ENCODE measurements at places on chromosomes 16 and 17.

DNA sequence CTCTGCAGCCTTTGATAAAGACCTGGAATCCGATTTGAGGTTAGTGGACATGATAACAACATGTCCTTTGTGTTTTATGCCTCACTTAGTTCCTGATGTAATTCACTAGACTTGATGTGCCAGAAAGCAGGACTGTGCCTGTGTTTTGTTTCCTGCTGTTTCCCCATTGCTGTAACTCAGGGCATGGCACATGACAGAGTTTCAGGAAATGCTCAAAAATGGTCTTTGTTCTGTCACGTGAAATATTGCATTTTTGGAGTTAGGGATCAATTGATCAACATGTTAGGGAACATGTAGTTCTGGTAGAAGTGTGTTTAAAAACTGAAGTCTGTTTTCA is 32.8 kb downstream of the DHX38 start:
- DNase-seq = peak; percentile 56

DNA sequence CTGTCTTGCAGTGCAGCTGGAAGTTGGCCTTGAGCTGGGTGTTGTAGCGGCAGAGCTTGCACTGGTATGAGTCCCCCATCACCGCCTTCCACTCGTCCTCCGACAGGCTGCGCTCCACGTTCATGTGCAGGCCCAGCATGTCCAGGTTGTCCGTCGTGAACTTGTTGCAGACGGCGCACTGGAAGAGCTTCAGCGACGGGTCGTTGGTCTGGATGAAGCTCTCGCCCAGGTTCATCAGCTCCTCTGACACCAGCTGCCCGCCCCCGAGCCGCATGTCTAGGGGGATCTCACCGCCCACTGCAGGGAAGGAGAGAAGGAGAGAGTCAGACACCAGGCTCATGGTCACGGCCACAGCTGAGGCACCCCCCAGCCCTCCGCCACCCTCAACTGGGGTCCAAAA is 97.3 kb downstream of the ZFHX3 start:
- no peak for DNase-seq

DNA sequence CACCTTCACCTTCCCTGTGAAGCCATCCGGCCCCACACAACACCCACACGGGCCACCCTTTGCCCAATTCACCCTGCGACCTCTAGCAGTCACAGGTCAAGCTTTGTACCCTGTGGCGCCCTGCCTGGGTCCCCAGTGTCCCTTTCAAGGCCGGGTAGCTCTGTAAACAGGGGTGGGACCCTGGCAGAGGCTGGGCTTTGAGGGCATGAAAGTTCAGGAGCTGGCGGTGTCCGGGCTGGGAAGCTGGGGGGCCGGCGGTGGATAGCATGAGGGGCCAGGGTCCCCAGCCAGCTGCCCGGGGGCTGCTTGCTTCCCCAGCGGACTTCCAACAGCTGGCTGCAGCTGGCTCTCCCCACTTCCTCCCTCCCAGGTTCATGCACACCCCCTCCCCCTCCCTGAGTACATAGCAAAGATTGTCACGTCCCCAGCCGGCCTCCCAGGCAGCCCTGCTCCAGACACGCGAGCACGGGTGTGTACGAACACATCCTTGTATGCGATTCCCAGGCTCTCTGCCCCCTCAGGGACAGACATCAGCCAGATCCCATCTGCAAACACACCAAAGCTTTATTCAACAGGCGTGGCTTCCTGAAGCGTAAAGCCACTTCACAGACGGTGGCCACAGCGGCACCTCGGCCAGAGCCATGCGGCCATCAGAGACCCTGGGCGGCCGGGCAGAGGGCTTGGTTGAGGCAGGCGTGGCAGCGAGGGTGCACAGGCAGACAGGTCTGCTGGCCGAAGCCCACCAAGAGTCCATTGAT is 8.2 kb downstream of the NTHL1 start:
- DNase-seq = no peak

DNA sequence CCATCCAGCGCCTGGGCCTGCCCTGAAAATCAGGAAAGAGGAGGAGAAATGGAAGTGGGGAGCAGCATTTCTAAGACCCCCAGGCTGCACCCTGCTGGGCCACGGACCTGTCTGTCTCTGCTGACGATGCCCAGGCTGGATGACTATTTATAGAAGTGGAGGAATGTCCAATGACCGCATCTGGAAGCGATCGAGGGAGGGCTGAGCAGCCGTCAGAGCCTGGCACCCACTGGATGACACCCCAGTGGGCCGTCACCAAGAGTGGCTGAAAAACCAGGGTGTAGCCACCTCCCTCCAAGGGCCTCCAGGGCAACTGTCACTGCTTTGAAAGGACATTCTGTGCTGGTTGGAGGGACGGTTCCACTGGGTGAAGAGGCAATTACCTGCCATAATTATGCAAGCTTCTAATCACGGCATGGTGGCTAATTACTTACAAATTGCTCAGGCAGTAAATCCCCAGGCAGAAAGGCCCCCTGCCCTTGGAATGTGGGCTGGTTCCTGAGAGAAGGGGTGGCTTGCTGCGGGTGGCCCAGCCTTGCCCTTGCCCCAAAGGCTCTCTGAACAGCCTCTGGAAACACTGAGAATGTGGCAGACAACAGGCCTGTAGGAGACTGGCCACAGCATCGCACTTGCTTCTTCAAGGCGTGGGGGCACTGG is 332.1 kb downstream of the C16orf95 start:
- no peak for DNase-seq

GRCh38 chr16:73172241-73172972 is 124.5 kb upstream of the ZFHX3 start:
- peak; percentile 73 for DNase-seq

DNA sequence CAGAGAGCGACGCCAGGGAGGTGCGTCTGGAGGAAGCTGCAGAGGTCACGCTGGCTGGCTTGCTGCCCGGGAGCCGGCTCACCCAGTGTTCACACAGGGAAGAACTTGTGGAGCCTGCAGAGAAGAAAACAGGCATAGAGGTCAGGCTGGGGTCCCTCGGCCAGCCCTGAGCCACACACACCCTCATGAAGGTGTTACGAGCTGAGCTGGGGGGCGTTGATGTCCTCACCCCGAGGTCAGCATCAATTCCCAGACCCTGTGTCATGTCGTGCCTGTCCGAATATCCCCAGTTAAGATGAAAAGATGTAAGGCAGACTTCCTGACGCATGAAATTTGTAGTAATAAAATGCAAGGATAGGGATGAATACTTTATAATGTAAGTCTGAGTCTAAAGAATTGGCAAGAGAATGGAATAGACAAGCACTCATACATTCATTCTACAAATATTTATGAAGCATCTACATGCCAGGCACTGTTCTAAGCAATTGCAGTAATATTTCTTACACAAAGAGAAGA is 77.1 kb downstream of the USP31 start:
- peak; percentile 65 for DNase-seq

GRCh38 chr17:65197201-65197600 is 60.0 kb downstream of the RGS9 start:
- no peak for DNase-seq

GRCh38 chr16:51621610-51622009 is 470.5 kb upstream of the SALL1 start:
- DNase-seq = no peak

GRCh38 chr17:46770818-46771560 is 47.5 kb downstream of the WNT3 start:
- no peak for DNase-seq

- DNase-seq = no peak
These were observed 1.1 kb downstream of the FLII start for GRCh38 chr17:18257268-18257981.

DNA sequence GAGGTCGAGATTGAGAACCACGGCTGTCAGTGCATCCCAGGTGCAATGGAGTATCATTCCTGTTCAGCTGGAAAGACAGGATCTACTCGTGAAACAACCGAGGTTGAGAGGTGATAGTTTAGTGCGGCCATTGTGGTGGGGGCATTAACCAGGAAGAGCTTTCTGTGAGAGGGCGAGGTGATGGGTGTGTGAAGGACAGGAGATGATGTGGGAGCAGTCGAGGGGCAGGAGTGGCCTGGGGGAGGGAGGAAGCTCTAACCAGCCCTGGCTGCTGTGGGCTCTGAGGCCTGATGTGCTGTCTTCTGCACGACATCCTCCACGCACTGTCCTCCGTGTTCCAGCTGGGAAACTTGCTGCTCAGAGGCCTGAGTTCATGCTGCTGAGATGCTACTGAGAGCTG is 22.0 kb downstream of the GOSR2 start:
- DNase-seq = no peak

DNA sequence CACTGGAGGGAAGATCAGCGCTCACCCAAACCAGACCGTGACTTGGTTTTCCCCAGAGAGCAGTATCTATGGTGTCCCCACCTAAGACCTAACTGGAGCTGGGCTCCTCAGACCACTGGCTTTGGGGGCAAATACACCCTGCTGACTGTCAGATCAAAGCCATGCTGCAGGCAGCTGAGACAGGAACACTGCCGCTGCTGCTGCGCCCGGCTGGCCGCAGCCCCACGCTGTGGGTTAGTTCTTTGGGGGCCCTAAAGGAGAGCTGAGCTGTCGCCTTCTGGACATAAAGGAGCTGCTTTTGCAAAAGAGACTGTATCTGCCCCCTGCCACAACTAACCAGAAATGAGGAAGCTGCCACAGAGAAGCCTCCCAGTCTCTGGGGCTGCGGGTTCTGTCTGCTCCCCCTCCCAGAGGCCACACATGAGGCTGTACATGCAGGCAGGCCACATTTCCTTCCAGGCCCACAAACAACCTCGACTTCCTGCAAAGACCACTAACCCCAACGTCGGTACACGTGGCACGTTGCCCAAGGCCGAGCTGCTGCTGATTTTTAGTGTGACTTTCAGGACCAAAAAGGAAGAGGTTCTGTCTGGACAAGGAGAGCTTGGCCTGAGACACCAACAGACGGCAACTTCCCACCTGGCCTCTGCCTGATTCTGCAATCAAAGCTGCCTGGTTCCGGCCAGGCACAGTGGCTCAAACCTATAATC is 18.2 kb upstream of the ABR start:
- peak; percentile 85 for DNase-seq

DNA sequence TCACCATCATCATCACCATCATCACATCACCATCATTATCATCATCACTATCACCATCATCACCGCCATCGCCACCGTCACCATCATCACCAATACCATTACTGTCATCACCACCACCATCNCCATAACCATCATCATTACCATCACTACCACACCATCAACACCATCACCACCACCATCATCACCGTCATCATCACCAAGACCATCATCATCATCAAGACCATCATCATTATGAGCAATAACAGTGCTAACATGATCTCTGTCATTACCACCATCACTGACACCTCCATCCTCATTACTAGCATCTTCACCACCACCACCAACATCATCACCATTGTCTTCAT is 16.1 kb upstream of the ZNF469 start:
- no peak for DNase-seq

GRCh38 chr17:78665387-78665951 is 88.3 kb upstream of the DNAH17 start:
- no peak for DNase-seq

- no peak for DNase-seq
These were observed 43.2 kb downstream of the RPA1 start for GRCh38 chr17:1872976-1873375.

GRCh38 chr17:70242781-70243437 is 73.6 kb downstream of the KCNJ2 start:
- DNase-seq = no peak

- peak; percentile 89 for DNase-seq
These were observed 80.5 kb upstream of the CLEC18B start for GRCh38 chr16:74501484-74502478.

GRCh38 chr16:55563797-55564196 is 2.7 kb upstream of the CAPNS2 start:
- no peak for DNase-seq

- no peak for DNase-seq
These were observed 45.6 kb downstream of the LYRM1 start for GRCh38 chr16:20946015-20946629.

- no peak for DNase-seq
These were observed 51.3 kb upstream of the CCL1 start for GRCh38 chr17:34414339-34414738.

DNA sequence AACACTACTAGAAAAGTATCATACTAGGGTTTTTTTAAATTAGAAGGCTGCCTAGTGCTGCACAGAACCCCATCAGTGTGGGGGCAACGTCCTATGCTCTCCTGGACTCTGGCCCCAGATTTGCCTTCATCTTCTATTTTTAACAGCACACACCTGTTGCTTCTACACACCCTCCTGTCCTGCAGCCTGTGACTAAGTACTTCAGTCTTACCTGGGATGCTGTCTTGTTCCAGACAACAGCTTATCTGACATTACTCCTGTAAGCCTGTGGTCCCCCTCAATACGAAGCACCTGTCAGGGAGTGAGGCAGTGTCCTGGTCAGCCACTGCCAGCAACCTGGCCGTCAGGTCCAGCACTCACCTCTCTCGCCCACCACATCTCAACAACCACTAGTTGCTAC is 247.6 kb upstream of the PSMD7 start:
- no peak for DNase-seq

DNA sequence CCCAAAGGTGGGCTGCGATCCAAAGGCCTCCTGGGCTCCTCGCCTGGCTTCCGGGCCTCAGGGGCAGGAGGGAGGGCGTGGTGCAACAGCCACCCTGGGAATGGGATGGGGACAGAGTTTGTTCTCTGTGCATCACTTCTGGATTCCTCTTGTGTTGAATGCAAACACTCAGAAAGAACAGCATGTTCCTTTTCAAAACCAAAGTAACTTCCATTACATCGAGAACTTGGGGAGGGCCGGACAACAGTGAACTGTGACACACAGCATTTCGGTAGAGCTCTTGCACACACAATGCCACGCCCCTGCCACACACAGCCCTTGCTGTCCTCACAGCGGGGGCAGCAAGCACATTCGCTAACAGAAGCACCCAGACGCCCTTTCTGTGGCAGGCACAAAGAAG is 36.1 kb upstream of the FASN start:
- DNase-seq = no peak

- DNase-seq = no peak
These were observed 37.2 kb upstream of the C16orf82 start for GRCh38 chr16:27029525-27029924.

- DNase-seq = no peak
These were observed 396.1 kb downstream of the SOX9 start for GRCh38 chr17:72516772-72517399.

GRCh38 chr17:47288531-47289116 is 35.0 kb downstream of the ITGB3 start:
- DNase-seq = no peak

DNA sequence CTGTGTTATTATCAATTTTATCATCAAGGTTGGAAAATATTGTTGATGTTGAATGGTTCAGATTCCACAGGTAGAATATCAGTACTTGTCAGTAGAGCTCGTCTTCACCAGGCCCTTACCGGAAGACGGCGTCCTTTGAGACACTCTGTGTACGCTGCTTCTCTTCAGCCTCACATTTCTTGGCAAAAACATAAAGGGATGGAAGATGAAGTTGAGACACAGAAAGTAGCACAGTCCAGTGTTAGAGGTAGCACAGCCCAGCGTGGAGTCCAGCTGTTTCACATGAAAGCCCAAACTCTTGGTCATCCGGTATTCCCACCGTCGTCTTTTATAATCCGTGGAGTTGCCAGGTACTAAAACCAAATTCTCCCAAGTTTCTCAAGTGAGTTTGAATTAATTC is 30.4 kb downstream of the ATP2C2 start:
- peak; percentile 7 for DNase-seq

GRCh38 chr17:50675190-50675589 is 32.5 kb downstream of the ANKRD40 start:
- DNase-seq = no peak

- no peak for DNase-seq
These were observed 19.4 kb upstream of the SUPT4H1 start for GRCh38 chr17:58371300-58371950.

Measured in pons (tissue), 1 donor.